ENCODE measurements at places on chromosomes 3 and 15.

DNA sequence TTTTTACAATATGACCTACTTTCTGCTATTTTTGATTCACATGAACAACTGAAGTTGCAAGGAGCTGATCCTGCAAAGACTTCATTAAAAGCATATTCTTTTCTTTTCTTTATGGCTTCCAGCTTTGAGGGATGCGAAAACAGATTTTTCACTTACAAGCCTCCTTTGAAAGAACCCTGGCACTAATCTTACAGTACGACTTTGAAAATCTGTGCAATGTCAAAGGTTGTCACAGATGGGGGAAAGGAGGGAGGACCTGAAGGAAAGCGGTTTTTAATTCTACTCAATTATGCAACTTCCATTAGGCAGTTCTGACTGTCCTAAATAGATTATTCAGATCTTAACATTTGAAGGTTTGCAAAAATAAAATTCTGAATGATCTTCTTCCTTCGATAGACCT, 130.5 kb downstream of the TNIK start:
- no peak for DNase-seq

GRCh38 chr3:178684881-178685590, 148.8 kb downstream of the KCNMB2 start:
- DNase-seq, result no peak

DNA sequence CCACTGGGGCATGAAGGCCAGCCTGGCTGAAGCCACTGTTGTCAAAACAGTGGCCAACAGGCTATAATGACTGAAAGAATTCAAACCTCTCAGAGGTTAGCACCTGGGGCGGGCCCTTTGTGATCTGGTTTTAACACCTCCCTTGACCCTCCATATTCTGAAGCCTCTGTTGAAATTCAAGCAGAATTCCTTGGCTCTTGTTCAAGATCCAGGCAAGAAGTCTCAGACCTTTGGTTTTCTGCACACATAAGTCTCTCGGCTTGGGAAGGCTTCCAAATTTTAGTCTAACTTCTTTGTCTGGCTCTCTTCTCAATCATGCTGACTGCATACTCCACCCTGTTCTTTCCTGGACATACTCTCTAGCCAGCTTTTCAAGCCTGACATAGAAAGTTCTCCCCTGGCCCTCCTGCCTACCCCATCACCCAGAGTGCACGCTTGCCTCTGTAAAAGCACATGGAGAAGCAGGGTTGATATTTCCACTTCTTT, 144.5 kb downstream of the PDZRN3 start:
- no peak for DNase-seq

DNA sequence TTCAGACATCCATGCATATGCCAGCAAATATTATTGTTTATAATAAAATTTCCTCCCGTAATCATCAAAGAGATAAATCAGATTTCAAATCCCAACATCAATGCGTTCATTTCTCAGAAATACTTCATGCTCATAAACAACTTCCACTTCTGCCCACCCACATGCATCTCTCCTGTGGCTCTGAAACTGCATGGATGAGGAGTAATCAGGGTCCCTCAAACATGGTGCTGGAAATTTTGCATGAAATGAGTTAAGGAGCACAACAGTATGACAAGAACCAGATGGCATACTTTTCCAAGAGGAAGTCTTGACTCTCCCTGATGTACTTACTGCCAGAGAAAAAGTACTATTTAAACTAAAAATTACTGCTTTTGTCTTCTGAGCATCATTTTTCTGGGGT, 26.9 kb upstream of the MFSD1 start:
- no peak for DNase-seq

DNA sequence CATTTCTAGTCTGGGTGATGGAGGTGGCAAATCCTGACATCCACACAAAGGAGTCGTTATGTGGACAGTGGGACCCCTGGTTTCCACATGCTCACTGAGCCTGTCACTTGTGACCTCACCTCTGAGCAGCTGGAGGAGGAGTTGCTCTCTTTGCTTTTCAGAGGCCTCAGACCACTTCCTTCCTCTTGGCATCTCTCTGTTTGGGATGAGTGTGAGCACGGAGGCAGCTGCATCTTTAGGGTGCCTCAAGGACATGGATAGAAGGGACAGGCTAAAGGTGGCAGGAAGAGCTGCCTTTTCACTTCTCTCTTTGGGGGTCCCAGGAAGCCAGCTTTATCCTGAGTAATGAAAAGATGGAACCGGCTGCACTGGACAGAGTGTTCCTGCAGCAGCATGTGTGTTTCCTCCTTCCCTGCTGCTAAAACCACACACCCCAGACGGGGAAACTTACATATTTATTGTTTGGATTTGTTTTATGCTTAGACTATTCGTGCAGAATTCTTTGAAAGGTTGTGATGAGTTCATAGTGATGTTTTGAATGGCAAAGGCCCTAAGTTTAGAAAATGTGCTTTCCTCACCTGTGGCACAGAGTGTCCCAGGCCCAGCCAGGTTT, 31.8 kb downstream of the GPR171 start:
- peak; percentile 8 for DNase-seq

GRCh38 chr3:106629215-106629832, 747.9 kb upstream of the CCDC54 start:
- no peak for DNase-seq

DNA sequence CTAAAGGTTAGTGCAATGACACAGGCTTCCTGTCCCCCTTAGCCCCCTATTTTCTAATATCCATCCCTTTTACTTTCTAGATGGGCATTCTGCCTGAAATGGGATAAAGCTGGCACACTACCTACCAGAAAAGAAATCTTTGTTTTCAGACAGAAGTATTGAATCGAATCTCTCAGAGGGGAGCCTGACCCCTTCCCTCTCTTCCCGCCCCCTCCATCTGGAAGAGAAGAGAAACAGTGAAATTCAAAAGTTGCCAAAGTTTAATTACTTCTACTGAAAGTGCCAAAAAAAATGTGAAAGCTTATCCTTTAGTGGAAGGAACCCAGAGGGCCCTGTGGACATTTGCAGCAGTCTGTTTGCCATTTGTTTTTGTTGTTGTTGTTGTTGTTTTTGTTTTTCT, 523.8 kb downstream of the AGBL1 start:
- DNase-seq, result no peak

- DNase-seq, result no peak
Observed at GRCh38 chr15:101115786-101116680, 135.8 kb downstream of the CHSY1 start.

DNA sequence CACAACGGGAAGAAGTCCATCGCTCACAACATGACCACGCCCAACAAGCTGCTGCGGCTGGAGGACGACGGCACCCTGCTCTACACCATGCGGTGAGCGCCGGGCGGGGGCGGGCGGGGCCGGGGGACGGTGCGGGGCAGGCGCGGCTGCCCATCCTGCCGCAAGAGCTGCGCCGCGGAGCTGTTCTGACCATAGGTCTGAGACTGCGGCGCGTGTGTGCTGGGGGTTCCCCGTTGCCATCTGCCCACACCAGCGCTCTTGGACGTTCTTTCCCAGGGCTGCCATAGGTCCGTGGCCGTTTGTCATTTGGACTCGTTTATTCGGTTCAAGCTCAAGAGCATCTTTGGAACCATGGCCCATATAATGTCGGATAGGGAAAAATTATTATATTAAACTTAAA, 16.6 kb downstream of the GABRA5 start:
- DNase-seq, result no peak

GRCh38 chr3:50472958-50473357, 30.5 kb downstream of the CACNA2D2 start:
- DNase-seq, result no peak

- DNase-seq, result no peak
Observed at GRCh38 chr15:40028853-40029252, 10.1 kb downstream of the SRP14 start.

GRCh38 chr3:48927928-48928327, 9.3 kb downstream of the ARIH2 start:
- DNase-seq, result no peak

DNA sequence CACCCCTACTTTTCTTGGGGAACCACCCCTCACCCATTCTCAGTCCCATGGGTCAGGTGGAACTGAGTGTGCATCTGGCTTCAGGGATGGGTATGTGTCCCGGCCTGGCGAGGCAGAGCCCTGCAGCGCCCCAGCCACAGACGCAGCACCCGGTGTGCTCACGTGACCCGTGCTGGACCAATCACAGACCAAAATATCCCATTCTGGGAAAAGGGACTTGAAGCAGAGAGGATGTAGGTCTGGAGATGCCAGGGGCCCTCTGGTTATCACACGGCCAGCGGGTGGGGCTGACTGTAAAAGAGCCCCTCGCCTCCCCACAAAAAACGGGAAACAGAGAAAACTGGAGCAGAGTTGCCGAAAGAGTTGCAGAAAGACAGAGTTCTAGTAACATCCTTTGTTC, 138.0 kb upstream of the RAD18 start:
- no peak for DNase-seq

- peak; percentile 47 for DNase-seq
Observed at GRCh38 chr3:32423534-32423933, 31.9 kb downstream of the CMTM7 start.

- no peak for DNase-seq
Observed at GRCh38 chr3:134330883-134331810, 43.1 kb downstream of the AMOTL2 start.

- DNase-seq, result no peak
Observed at GRCh38 chr3:115503394-115503793, 119.9 kb upstream of the GAP43 start.

GRCh38 chr3:149224736-149225594, 3.3 kb upstream of the CP start:
- no peak for DNase-seq

DNA sequence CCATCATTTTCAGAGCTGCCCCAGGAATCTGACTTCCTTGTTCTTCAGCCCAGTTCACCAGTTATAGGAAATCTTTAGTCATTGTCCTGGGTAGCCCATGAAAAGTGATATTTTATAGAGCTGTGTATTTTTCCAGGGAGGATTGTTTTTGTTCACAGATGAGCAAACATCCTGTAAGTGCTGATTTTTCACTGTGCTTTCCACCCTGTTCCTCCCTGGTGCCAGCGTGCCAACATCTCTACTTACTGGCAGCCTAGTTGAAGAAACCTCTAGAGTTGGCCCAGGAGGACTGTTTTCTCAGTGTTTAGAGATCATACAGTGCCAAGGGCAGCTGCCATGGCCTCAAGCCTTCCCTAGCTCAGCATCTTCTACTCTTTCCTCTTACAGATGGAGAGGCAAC, 41.3 kb downstream of the ST6GAL1 start:
- DNase-seq, result no peak

DNA sequence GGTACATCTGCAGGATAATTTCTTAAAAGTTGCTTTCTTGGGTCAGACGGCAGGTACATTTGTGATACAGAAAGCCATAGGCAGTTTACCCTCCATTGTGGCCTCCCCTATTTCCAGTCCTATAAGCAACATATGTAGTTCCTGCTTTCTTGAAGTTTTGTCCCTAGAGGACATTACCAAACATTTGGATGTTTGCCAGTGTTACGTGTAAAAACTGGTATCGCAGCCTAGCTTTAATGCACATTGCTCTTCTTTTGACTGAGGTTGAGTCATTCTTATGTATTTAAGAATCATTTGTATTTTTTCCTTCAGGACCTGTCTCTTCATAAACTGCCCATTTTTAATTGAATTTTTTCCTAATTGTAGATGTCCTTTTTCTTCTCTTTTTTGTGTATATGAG, 114.3 kb downstream of the DIPK2A start:
- DNase-seq, result no peak

GRCh38 chr3:43394041-43394554, 107.8 kb downstream of the SNRK start:
- no peak for DNase-seq

GRCh38 chr3:144692488-144692887, 720.9 kb downstream of the DIPK2A start:
- no peak for DNase-seq

DNA sequence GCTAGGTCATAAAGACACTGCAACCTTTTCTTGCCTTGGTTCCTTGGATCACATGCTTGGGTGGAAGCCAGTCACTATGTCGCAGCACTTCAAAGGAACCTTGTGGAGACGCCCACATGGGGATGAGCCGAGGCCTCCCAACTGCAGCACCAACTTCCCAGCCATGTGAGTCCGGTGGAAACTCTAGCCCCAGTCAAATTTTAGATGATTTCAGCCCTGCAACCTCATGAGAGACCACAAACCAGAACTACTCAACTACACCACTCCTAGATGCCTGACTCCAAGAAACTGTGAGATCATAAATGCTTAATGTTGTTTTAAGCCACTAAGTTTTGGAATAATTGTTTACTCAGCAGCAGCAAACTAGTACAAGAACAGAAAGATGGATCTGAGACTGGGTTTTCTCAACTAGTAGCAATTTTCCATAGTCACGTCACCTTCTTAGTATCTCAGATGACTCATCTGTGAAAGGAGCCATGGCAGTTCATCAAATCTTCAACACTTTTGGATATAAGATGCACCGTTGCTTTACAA, 86.5 kb downstream of the MB21D2 start:
- no peak for DNase-seq

- no peak for DNase-seq
Observed at GRCh38 chr3:142495103-142495502, 47.3 kb upstream of the XRN1 start.

DNA sequence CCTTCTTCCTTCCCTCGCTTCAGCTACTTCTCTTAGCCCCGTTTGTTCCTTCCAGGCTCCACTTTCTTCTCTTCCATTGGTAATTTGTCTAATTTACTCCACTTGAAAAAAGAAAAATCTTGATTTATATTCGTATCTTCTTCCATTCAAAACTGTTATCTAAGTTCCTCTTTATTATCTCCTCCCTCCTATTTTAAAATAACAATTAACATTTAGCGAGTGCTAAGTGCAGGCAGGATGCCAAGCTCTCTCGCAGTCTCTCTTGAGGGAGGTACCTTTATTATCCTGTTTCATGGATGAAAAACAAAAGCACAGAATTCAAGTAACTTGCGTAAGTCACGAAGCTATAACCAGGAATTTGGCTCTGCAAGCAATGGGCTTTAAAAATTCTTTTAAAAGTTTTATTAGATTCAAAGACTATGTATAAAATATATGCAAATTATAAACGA, 418.9 kb upstream of the NAALADL2 start:
- DNase-seq, result no peak

DNA sequence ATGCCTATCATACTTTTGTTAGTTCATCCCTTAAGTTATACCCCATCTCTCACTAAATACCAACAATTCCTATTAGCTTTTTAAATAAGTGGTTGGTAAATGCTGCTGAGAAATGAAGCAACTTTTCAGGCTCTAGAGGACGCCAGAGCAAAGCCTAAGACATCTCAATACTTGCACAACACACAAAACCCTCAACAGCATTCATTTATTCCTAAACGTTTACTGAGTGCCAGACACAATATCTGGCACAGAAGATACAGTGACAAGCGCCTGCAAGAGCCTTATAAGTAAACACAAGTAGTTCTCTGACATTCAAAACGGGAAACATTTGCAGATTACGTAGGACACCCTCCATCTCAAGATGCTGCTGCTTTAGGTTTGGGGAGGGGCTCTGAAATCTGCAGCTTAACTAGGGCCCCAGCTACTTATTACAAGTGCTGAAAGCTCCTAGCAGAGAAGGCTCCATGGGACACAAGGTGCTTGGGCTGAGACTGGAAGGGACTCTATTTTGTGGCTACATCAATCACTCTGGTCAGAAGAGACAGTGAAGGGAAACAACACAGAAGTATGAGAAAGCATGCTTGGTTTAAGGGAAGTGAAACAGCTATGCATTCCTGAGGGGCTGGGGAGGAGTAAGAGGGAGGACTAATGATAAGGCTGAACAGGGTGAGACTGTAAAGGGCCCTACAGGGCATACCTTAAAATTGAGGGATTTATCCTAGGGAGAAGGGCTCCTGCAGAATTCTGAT, 311.3 kb downstream of the PLCL2 start:
- peak; percentile 61 for DNase-seq

- DNase-seq, result no peak
Observed at GRCh38 chr3:67648701-67649100, 5.7 kb downstream of the SUCLG2 start.

- DNase-seq, result no peak
Observed at GRCh38 chr3:128328546-128329458, 137.9 kb downstream of the DNAJB8 start.

- DNase-seq, result no peak
Observed at GRCh38 chr15:58424722-58425121, 7.1 kb upstream of the LIPC start.

All from naive B cell (primary cell).